T-helper 2 cell treated with Interferon-gamma antibody and Interleukin-4, amounts not matched to agents 5 μg/mL and 100 μg/mL, for 36 hours (primary cell): ENCODE measurements at places on chromosomes 5 and 9.
A peak's percentile ranks its signal among the peaks of the same experiment; 100 is the strongest.

DNA sequence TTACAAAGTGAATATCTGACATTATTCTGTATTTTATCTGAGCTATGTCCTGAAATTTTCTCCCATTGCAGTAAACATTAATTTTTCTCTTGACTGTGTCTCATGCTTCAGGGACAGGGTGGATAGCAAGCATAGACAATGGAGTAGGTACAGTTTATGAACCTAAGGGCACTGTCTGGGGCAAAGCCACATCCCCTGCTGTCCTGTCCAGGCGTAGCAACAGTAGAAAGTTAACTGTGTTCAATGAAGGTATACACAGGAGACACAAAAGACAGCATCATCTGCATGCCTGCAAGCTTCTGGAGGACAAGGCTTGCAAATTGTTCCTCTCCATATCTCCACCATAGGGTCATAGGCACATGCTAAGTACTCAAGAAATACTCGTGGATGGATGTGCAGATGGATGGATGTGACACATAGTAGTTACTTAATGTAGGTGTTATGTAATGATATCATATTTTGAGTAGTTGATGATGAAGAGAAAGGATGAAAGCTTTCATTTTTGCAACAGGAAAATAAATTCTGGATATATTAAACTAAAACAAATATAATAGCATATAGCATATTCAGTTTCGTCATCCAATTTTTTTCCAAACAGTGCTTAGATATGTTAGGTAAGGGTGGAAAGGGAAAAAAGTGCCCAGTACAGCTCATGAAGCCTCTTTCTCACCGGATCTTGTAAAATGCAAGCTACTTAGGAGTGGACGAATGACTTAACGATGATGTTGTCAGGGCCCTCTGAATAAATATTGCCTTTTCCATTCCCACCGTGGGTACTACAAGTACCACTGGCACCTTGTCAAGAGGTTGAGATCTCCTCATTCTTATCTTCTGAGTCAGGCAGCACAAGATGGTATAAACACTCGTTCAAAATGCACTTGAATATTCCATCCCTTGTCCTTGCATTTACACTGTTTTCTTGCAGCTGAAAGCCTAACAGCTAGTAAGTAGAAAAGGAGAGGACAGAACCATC is 19.9 kb upstream of the ZSWIM6 start:
- DNase-seq = no peak

DNA sequence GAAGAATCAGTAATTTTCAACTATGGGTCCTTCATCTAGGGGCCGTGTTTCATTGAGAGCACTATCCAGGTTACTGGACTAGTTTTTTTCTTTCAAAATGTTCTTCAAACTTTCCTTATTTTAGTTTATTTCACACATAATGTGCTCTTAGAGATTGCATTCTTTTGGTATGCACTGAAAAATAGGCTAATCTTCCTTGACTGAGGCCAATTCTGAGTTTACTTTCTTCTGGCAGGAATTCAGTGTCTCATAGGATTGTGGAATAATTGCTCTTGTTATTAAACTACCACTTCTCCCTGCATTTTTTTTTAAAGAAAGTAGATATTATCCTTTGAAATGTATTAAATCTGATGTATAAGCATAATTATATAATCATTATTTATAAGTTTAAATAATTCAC is 624.5 kb downstream of the RAB3C start:
- no peak for DNase-seq

DNA sequence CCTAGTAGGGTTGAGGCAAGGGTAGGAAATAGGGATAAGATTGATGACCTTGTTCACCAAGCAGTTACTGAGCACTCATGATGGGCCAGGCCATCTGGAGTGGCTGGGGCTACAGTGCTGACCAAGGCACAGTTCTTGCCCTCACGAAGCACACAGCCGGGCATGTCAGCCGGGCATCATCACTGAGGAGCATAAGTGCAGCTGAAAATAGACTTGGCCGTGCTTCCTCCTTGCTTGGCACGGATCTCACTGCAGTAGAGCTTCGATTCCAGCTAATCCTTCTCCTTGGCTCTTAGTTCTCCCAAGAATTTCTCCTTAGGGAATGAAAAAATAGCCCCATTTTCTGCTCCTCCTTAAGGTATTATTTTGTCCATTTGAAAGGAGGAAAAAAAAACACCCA is 116.6 kb downstream of the NMUR2 start:
- DNase-seq = no peak

- DNase-seq = no peak
Observed at GRCh38 chr5:144198386-144198785, 27.7 kb downstream of the KCTD16 start.

DNA sequence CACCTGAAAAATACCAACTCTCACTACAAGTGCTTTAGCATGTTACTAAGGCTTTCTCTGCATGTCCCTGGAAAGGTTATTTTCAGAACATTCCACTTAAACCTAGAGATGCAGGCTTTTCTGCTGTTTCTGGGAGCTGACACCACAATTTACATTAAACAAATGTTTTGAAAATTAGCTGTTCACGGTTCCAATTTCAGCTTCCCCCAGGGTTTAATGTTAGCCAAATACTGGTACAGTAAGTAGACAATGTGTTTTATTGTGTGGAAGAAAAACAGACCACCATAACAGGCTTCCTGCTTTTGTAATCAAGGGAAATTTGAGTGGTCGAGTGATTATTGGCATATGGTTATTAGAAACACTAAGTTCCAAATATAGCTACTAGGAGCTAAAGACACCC is 32.0 kb downstream of the MACROH2A1 start:
- DNase-seq = no peak

DNA sequence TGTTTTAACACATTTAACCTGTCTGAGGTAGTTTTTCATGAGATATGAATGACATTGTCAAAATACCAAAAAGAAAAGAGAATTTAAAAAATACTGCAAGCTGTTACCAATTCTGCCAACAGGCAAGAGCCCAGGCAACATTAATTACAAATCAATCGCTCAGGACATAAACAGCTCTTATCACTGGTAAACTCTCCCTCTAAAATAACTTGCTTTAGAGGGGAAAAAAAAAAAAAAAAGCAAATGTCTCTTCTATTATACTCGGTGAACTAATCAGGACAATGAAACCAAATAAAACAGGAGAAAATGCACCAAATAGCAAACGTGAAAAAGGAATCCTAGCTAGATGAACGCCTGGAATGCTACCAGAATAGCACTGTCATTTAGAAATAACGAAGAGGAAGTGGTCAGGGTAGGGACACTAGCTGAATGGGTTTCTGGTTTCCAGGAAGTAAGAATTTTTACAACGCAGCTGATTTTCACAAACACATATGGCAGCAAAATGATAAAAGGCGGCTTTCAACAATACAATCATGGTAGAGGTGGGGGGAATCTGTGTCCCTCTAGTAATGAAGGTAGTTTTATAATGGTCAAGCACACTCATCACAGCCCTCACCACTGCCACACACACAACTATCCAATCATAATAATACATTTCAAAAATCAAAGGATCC is 94.9 kb downstream of the DENND1A start:
- no peak for DNase-seq

GRCh38 chr5:80346055-80346454 is 26.3 kb downstream of the SPZ1 start:
- DNase-seq = no peak

- DNase-seq = no peak
Observed at GRCh38 chr9:7245976-7246580, 488.3 kb downstream of the KDM4C start.

- no peak for DNase-seq
Observed at GRCh38 chr9:109483744-109484429, 14.2 kb downstream of the PTPN3 start.

GRCh38 chr5:119292701-119293515 is 62.9 kb upstream of the TNFAIP8 start:
- DNase-seq = no peak

DNA sequence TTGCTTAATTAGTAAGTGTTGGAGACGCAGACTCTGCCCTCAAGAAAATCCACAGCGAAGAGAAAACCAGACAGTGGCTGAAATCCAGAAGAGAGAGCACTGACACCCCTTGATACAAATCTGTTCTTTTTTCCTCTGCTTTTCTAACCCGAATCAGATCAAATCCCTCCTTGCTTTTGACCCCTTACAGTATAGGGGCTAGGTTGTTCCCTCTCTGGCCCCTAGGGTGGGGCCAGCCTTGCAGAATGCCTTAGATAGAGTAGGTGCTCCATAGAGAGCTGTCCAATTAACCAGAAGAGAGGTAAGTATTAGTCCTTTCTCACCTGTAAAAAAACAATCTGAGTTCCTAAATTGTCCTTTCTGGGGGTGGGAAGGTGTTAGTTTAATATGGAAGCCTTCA is 10.1 kb downstream of the C1QTNF2 start:
- no peak for DNase-seq

DNA sequence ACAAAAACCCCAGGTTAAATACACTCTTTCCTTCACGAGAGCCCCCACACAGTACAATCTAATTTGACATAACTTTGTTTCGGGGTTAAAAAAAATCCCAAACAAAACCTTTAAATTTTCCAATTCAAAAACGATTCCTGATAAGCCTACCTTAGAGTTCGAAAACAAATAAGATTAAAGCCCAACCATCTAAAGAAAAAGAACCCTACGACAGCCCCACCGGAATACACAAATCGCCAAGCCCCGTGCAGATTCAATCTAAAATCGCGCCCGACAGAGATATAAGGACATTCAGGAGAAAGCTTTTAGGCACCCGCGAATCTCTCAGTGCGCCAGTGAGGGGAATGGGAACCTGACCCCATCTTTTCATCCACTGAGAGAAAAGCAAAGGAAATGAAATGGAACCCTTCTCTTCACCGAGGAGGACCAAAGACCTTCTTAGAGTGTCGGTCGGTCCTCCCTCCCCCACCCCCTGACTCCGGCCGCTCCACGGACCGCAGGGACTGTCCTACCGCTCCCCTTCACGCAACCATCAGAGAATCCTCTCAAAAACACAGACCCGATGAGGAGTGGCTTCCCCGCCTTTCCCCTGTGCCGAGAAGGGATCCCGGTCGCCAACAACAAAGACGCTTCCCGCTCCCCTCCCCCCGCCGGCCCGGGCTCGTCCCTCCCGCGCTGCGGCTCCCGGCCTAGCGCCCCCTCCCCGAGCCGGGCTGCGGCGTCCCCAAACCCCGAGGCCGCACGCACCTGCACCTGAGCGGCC is 925 bp downstream of the ABHD17B start:
- DNase-seq = peak; percentile 40

GRCh38 chr5:120512791-120513650 is 48.9 kb downstream of the PRR16 start:
- DNase-seq = no peak

GRCh38 chr9:123440256-123440655 is 84.3 kb downstream of the CRB2 start:
- no peak for DNase-seq

- no peak for DNase-seq
Observed at GRCh38 chr5:14202462-14202861, 59.3 kb downstream of the TRIO start.

DNA sequence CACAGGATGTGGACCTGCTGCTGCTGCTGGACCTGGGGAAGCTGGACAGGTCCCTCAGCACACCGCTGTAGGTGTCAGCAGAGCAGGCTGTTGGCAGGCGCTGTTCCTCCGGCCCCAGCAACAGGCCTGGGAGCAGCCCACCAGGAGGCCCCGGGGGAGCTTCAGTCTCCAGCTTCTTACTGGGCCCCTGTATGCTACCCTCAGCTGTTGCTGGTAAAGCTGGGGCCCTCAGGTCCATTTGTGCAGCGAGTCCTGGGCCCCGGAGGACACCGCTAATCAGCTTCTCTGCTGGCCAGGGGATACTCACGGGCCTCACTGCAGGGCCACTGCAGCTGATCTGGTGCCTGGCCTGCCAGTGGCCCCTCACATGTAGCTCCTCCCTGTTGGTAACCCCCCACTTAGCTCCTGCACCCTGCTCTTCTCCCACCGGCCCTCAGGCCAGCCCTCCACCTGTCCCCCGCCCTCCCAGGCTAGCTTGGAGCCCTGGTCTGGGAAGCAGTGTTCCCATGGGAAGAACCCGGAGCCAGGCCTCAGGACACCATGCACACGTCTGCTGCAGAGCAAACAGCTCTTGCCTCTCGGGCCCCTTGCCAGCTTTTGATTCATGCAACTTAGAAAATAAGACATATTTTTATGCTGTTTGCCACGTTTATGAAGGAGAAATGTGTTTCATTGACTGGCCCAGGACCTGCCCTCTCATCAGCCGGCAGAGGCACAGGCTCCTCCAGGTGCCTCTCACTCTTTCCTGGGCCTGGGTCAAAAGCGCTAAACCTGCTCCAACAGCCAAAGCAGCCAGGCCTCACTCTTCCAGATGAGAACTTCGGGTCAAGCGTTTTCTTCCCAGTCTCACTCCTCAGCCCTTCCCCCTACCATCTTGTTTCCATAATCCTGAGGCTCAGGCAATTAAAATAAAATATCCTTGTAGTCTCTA is 61.0 kb upstream of the ADAMTS2 start:
- DNase-seq = no peak

- DNase-seq = no peak
Observed at GRCh38 chr5:66362046-66362445, 217.9 kb downstream of the SREK1 start.

- no peak for DNase-seq
Observed at GRCh38 chr9:28699632-28700031, 1126.4 kb upstream of the C9orf72 start.

DNA sequence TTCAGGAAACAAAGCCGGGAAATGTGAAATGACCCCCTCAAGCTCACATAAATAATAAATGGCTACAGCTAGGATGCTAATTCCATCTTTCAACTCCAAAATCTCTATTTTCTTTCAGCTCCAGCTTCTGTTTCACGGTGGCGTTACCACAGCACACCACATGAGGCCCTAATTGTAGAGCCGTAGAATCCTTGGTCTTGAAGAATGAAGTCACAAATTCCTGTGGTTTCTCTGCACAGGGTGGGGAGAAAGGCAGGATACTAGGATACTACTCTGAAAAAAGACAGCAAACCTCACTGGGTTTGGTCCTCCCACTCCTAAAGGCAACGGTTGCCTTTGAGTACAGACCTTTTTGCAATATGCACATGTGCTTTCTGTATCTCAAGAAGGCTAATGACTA is 13.9 kb upstream of the RARS1 start:
- DNase-seq = no peak

DNA sequence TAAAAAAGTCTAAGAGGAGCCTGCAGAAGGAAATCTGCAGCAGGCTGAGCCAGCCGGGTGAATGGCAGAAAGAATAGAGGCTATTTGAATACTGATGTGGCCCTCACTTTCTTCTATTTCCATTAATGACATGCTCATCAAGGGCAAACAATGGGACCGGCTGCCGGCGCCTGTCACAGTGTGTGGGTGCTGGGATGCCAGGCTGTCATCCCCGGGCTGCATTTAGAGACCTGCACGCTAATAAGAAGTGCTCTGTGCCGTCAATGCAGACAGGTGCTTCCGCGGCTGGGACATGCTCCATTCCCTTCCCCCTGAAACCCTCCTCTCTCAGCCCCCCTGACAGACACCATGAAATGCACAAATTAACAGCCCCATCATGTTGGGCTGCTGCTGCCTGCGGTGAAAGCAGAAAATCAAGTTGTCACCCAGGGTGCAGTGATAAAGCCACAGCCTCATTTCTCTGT is 217.7 kb upstream of the TBCA start:
- no peak for DNase-seq
